H7 (cell line): ENCODE measurements at places on chromosomes 11 and 22. TPM values are rescaled to one million over a fixed set of nuclear protein-coding genes. Genes with fewer than 3 reads are reported as not detected.

The OR51E2 gene
- total RNA-seq: not detected in 2 replicates

The CD3G gene
- not detected in 2 replicates for total RNA-seq

The OR52E4 gene
- total RNA-seq: not detected in 2 replicates

The OMP gene
- not detected in 2 replicates for total RNA-seq

The MB gene
- total RNA-seq: 0.35 and 0.70 TPM in 2 replicates

The SEC14L2 gene
- total RNA-seq: 1.7 and 4.2 TPM in 2 replicates

The CRYBA4 gene
- 0.22 TPM in 1 of 2 replicates, not detected in the other for total RNA-seq

The KRTAP5-1 gene
- not detected in 2 replicates for total RNA-seq

The ESAM gene
- 0.38 and 0.85 TPM in 2 replicates for total RNA-seq

The BLID gene
- total RNA-seq: not detected in 2 replicates

The LRRC74B gene
- total RNA-seq: not detected in 2 replicates

The APOA4 gene
- total RNA-seq: not detected in 2 replicates

The CARD18 gene
- total RNA-seq: not detected in 2 replicates

The TSSK2 gene
- total RNA-seq: not detected in 2 replicates

The PSMC3 gene
- 132 and 162 TPM in 2 replicates for total RNA-seq

The MS4A15 gene
- total RNA-seq: 0.10 TPM in 1 of 2 replicates, not detected in the other

The DNAL4 gene
- total RNA-seq: 19.0 and 26.8 TPM in 2 replicates

The DUSP8 gene
- 1.7 and 2.7 TPM in 2 replicates for total RNA-seq

The OR10A2 gene
- total RNA-seq: not detected in 2 replicates

The CSTPP1 gene
- 21.0 and 29.3 TPM in 2 replicates for total RNA-seq

The TREH gene
- not detected in 2 replicates for total RNA-seq

The SAA2 gene
- not detected in 2 replicates for total RNA-seq

The SPI1 gene
- total RNA-seq: 0.42 and 0.81 TPM in 2 replicates

The FOLR2 gene
- total RNA-seq: not detected in 2 replicates

The HBD gene
- total RNA-seq: not detected in 2 replicates

The TSGA10IP gene
- total RNA-seq: 1.7 and 4.1 TPM in 2 replicates

The CDC42EP1 gene
- total RNA-seq: 13.3 and 22.5 TPM in 2 replicates

The PYGM gene
- total RNA-seq: 2.9 and 6.4 TPM in 2 replicates

The MAP6 gene
- 0.31 and 0.44 TPM in 2 replicates for total RNA-seq

The KDM4E gene
- total RNA-seq: not detected in 2 replicates

The CLCF1 gene
- 3.7 and 4.4 TPM in 2 replicates for total RNA-seq

The DCDC1 gene
- 0.18 and 0.59 TPM in 2 replicates for total RNA-seq

The OR8A1 gene
- total RNA-seq: not detected in 2 replicates

The KRTAP5-9 gene
- not detected in 2 replicates for total RNA-seq

The KCNJ1 gene
- total RNA-seq: 0.07 TPM in 1 of 2 replicates, not detected in the other

The OR52E8 gene
- not detected in 2 replicates for total RNA-seq

The MPZL3 gene
- total RNA-seq: 0.42 and 0.63 TPM in 2 replicates

The VSIG10L2 gene
- not detected in 2 replicates for total RNA-seq

The LRRN4CL gene
- 0.14 and 0.30 TPM in 2 replicates for total RNA-seq

The OR4P4 gene
- total RNA-seq: not detected in 2 replicates

The FOSL1 gene
- total RNA-seq: 0.48 and 1.0 TPM in 2 replicates

The SPTBN2 gene
- total RNA-seq: 39.2 and 51.2 TPM in 2 replicates

The DGAT2 gene
- 1.1 and 1.3 TPM in 2 replicates for total RNA-seq

The DERL3 gene
- 5.0 and 9.3 TPM in 2 replicates for total RNA-seq

The CLDN5 gene
- 2.0 and 3.0 TPM in 2 replicates for total RNA-seq
